ENCODE measurements at places on chromosomes 13 and 19. TPM values are rescaled to one million over a fixed set of nuclear protein-coding genes. Genes with fewer than 3 reads are reported as not detected.

ZNF536 gene
- total RNA-seq, result 8.9 TPM

DNA sequence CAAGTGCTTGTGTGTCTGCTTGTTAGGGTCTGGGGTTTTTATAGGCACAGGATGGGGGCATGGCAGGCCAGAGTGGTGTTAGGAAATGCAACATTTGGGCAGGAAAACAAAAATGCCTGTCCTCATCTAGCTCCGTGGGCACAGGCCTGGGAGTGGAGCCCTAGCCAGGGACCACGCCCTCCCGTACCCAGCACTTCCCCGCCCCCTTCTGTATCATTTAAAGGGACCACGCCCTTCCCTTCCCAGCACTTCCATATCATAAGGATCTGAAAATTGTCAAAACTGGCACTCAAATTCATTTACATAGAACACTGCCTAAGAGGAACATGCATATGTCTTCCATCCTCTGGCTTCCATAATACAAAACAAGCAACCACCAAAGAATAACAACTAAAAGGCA is 185.8 kb downstream of the B3GLCT start:
- no peak for DNase-seq

SIRT2 gene
- total RNA-seq, result 46.1 TPM

GRCh38 chr13:59861676-59862075 is 302.1 kb downstream of the DIAPH3 start:
- DNase-seq, result no peak

- DNase-seq, result no peak
Observed at GRCh38 chr13:42649831-42650230, 75.9 kb downstream of the TNFSF11 start.

GRCh38 chr13:27450921-27451471 is 632 bp upstream of the MTIF3 start:
- peak; percentile 39 for DNase-seq

DNA sequence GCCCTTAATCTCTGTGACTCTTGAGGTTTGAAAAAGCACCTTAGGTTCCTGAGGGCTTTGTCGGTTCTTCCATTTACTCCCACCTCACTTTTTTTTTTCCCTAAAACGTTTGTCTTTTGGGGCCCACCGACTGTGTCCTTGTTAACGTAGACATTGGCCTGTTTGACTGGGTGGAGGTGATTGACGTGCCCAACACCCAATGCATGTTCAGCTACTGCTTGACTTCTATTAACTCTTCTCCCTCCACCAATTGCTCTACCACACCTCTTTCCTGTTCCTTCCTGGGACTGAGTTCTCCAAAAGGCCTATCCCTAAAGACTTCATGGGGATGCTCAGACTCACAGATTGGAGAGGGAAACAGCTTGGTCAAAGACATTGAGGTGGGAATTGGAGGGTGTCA is 17.3 kb downstream of the CKM start:
- DNase-seq, result no peak

- no peak for DNase-seq
Observed at GRCh38 chr13:33794576-33794975, 23.4 kb upstream of the RFC3 start.

DNA sequence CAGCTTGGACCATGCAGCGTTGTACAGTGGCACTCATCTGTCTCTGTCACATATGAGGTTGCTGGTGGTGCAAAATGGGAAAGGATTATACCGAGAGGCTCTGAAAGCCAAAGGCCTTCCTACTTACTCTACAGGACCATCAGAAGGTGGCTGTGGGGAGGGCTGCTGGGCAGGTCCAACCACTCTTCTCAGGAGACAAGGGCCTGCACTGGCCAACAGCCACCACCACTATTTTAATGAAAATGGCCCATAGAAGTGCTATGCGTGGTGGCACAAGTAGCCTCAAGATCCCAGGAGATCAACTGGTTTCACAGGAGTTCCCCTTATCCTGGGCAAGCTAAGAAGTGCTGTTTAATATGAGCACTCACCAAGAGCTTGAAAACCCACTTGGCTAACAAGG is 52.3 kb downstream of the MRPL57 start:
- DNase-seq, result no peak

Measured in skin of body (tissue), 3 donors.